Bronchial smooth muscle cell (primary cell): ENCODE measurements at places on chromosomes 2 and 18. TPM values are rescaled to one million over a fixed set of nuclear protein-coding genes. Genes with fewer than 3 reads are reported as not detected.

The C1QL2 gene
- not detected in 2 replicates for total RNA-seq

The GRB14 gene
- 0.17 and 4.1 TPM in 2 replicates for total RNA-seq

The RBM44 gene
- 0.16 and 0.17 TPM in 2 replicates for total RNA-seq

The SF3B6 gene
- 129 and 151 TPM in 2 replicates for total RNA-seq

The ALPI gene
- not detected in 2 replicates for total RNA-seq

The G6PC2 gene
- total RNA-seq, result not detected in 2 replicates

The RESP18 gene
- total RNA-seq, result not detected in 2 replicates

The GPBAR1 gene
- total RNA-seq, result not detected in 2 replicates

The TOGARAM2 gene
- total RNA-seq, result 0.09 and 0.47 TPM in 2 replicates

The IL18R1 gene
- 1.0 and 1.3 TPM in 2 replicates for total RNA-seq

The AGXT gene
- total RNA-seq, result not detected in 2 replicates

The COLEC12 gene
- total RNA-seq, result 64.0 and 144 TPM in 2 replicates

The AMER3 gene
- total RNA-seq, result under 0.01 TPM in 1 of 2 replicates, not detected in the other

The EVX2 gene
- not detected in 2 replicates for total RNA-seq

The IL1RL1 gene
- total RNA-seq, result 0.17 and 0.32 TPM in 2 replicates

The KCNJ13 gene
- total RNA-seq, result not detected in 2 replicates

The DNAH7 gene
- total RNA-seq, result 0.94 and 1.6 TPM in 2 replicates

The MROH2A gene
- total RNA-seq, result under 0.01 TPM in 1 of 2 replicates, not detected in the other

The FOXI3 gene
- not detected in 2 replicates for total RNA-seq

The DUSP2 gene
- 0.94 and 1.1 TPM in 2 replicates for total RNA-seq

The SP9 gene
- not detected in 2 replicates for total RNA-seq

The STK17B gene
- total RNA-seq, result 10.9 and 20.0 TPM in 2 replicates

The DLGAP1 gene
- 0.32 and 0.34 TPM in 2 replicates for total RNA-seq

The WNT10A gene
- total RNA-seq, result not detected in 2 replicates

The PRKAG3 gene
- total RNA-seq, result not detected in 2 replicates

The SAP130 gene
- 2.0 and 3.6 TPM in 2 replicates for total RNA-seq

The NEB gene
- total RNA-seq, result under 0.01 and 0.09 TPM in 2 replicates

The CCDC85A gene
- 0.32 TPM in 1 of 2 replicates, not detected in the other for total RNA-seq

The ZNF516 gene
- total RNA-seq, result 17.6 and 21.1 TPM in 2 replicates

The NXPH2 gene
- total RNA-seq, result not detected in 2 replicates

The AOX1 gene
- 8.9 and 19.4 TPM in 2 replicates for total RNA-seq

The NR4A2 gene
- total RNA-seq, result 0.09 and 0.32 TPM in 2 replicates

The ALLC gene
- total RNA-seq, result not detected in 2 replicates

The LRRC30 gene
- not detected in 2 replicates for total RNA-seq

The SPRED2 gene
- total RNA-seq, result 4.0 and 4.4 TPM in 2 replicates

The TUBA3E gene
- not detected in 2 replicates for total RNA-seq
